ENCODE measurements at places on chromosomes 6 and 20.

DNA sequence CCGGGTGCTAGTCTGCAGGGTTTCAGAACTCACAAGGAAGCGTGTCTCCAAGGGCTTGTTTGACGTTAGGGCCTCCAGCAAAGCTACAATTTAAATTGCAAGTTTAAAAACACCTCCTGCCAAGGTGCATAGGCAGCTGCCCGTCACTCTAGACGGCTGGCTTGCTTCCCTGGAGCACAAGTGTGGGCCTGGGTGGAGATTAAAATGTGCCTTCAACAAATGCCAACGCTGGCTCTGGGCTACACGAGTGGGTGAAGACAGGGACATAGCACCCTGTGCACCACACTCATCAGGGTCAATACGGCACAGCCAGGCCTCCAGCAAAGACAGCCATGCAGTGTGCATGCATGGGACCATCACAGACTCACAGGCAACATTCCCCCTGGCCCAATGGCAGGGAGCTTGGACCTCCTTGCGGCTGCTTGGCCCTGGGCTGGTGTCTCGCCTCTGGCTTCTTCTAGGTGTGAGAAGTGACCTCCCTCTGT is 48.4 kb upstream of the FRMD1 start:
- DNase-seq: no peak

GRCh38 chr6:22381845-22382544 is 85.2 kb upstream of the PRL start:
- DNase-seq: no peak

DNA sequence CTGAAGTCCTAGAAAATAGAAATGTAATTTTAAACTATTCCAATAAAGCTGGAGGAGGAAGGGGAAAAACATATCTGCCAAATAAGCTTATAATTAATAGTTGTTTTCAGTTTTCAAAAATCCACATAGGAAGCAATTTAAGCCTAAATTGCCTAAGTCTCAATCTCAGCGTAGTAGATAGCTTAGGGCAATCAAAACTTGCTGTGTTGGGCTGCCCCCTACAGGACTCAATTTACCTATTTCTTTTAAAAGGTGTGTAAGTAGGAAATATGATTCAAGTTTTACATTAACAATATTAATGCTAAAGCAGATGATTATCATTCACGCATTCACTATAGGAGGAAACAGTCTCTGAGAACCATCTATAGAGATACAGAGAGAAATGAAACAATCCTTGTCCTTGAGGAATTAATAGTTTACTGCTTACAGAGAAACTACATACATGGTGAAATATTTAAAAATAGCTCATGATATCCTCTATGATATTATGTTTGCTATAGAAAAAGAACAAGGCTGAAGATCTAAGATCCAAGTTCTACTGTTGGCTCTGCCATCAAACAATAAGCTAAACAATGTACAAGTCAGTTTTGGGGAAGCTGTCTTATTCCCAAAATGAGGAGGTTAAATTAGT is 102.1 kb downstream of the ATG5 start:
- DNase-seq: peak; percentile 72

GRCh38 chr6:38861926-38862401 is 146.9 kb downstream of the DNAH8 start:
- no peak for DNase-seq

DNA sequence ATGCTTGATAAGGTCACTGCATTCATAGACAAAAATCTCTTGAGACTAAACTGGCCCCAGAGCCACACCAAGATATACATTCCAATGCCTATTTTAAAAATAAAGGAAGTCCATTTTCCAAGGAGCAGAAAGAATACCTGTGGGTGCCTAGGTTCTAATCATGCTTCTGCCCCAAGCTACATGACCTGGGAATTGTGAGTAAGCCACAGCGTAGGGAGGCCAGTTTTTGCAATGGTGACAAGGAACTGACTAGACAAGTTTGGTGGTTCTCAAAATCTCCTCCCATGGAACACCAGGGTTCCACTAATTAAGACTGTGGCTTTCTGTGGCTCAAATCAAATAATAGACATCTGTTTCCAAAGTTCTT is 83.3 kb downstream of the GMDS start:
- DNase-seq: no peak

DNA sequence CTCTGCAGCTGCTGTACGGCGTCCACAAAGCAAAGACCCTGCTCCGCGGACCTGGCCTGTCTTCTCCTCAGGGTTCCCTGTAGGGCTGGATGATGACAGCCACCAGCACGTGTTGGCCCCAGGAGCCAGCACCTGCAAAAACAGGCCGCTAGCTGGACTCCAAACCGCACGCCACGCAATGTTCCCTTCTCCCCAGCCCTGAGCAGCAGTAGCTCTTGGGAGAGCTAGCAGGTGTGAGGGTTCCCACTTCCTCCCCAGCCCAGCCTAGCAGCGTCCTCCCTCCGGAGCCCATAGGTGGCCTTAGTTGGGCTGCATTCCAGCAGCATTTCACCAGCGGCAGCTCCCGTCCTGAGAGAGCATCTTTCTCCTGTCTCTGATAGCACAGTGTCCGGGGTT is 42.3 kb downstream of the DACT2 start:
- DNase-seq: no peak

- DNase-seq: no peak
Measured at GRCh38 chr20:31497838-31498540, 16.3 kb upstream of the HM13 start.

GRCh38 chr6:161462148-161462547 is 188.3 kb upstream of the AGPAT4 start:
- no peak for DNase-seq

Data from GM12864 (cell line).